Purkinje cell (primary cell): ENCODE measurements at places on chromosomes 16 and 17. TPM values are rescaled to one million over a fixed set of nuclear protein-coding genes. Genes with fewer than 3 reads are reported as not detected.

Gene HNF1B
- not detected in 2 replicates for polyA plus RNA-seq

Gene CBFB
- polyA plus RNA-seq = 3.7 and 7.3 TPM in 2 replicates

Gene NGFR
- polyA plus RNA-seq = 5.3 and 8.0 TPM in 2 replicates

Gene KRT14
- not detected in 2 replicates for polyA plus RNA-seq
